Effector memory CD4-positive, alpha-beta T cell (primary cell): ENCODE measurements at places on chromosomes 2 and 18.

DNA sequence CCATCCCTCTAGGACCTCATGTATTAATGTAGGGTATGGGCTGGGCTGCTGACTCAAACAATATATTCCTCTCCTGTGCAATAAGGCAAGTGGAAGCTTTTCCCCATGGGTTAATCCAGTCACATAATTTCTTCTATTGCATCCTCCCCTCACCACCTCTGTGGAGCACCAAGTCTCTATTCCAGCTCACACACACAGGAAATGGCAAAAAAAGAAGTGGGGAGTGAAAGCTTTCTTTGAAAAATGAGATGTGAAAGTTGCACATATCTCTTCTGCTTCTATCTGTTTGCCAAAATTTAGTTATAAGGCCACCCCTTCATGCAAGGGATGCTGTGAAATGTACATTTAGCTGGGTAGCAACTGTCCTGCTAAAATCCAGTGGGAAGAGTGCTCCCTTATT is 121.3 kb downstream of the CDC42EP3 start:
- DNase-seq, result no peak

DNA sequence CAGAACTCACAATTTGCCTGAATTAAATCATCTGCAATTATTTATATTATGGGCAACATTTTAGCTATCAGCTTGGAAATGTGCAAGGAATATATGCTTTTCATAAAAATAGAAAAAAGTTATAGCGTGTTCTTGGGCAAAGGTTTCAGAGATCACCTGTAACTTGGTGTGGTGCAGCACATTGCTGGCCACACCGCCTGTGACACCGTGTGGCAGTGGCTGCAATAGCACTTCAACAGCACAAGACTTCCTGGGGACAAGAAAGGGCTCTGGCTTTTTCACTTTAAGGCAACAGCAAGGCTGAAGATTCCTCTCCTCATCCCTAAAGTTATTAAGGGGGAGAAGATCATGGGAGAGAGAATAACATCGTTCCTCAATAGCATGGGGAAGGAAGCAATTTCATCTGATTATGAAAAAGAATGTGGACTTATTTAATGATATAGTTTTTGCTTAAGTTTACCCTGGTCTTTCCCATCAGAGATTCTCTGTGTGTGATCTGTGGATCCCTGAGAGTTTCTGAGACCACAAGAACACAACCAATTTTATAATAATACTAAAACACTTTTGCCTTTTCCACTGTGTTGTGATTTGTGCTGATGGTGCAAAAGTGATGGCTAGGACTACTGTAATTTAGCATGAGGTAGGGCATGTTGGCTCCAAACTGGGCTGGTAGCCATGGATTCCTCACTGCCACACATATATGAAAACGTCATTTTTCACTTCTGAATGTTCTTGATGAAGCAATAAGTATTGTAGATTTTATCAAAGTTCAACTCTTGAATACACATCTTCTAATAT is 15.0 kb upstream of the SERPINB3 start:
- no peak for DNase-seq

DNA sequence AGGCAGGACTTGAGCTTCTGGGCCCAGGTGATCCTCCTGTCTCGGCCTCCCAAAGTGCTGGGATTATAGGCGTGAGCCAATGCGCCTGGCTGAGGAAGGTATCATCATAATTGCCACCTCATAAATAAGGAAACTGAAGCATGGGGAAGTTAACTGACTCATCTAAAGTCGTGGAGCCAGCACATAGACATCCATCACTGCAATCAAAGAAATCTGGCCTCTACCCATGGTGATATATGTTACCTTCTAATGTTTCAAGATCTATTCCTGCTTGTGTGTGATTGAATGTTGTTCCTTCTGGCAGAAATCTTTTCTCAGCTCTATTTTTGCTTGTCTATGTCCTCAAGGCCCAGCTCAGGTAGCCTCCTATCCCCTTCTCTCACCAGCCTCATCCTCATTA is 105.1 kb upstream of the AQP4 start:
- no peak for DNase-seq

GRCh38 chr18:57755473-57756067 is 47.5 kb downstream of the ATP8B1 start:
- DNase-seq, result no peak

- DNase-seq, result no peak
These were observed 11.5 kb downstream of the ROCK1 start for GRCh38 chr18:21100146-21100545.

GRCh38 chr2:203656522-203657287 is 49.7 kb upstream of the CD28 start:
- no peak for DNase-seq

GRCh38 chr18:69123421-69123820 is 277.3 kb upstream of the DOK6 start:
- no peak for DNase-seq

DNA sequence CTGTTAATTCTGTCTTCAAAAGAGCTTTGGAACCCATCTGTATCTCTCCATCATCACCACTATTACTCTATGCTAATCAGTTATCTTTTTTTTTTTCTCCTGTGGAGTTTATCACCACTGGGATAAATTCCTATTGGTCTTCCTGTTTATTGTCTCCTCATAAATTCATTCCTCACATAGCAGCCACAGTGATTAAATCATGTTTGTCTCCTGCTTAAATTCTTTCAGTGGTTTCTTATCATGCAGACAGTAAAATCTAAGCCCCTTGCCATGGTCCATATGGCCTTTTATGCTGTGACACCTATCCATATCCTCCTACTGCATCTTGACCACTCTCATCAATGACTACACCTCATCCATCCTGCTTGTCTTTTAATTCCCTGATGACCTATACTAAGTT is 239.8 kb upstream of the ZEB2 start:
- DNase-seq, result no peak

- DNase-seq, result no peak
These were observed 84.5 kb downstream of the PDK1 start for GRCh38 chr2:172640389-172640788.

DNA sequence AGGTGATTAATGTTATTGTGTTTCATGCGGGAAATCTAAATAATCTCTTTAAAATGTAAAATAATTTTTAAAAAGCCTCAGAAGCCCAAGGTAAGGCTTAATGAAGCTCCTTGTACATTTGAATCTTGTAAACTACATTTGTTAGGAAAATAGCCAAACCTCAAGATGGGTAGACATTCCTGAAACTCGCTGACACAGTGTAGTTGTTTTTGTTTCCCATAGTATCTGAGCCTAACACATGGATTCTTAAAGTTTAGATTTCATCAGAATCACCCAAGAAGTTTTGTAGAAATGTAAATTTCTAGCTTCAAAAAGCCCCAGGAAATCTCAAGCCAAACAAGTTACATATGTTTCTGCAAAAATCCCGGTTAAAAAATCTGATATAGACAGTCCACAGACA is 1221.1 kb upstream of the ACVR2A start:
- DNase-seq, result no peak

GRCh38 chr18:77079954-77080682 is 52.5 kb downstream of the MBP start:
- no peak for DNase-seq

- no peak for DNase-seq
These were observed 634.9 kb upstream of the PIK3C3 start for GRCh38 chr18:41320100-41320499.

DNA sequence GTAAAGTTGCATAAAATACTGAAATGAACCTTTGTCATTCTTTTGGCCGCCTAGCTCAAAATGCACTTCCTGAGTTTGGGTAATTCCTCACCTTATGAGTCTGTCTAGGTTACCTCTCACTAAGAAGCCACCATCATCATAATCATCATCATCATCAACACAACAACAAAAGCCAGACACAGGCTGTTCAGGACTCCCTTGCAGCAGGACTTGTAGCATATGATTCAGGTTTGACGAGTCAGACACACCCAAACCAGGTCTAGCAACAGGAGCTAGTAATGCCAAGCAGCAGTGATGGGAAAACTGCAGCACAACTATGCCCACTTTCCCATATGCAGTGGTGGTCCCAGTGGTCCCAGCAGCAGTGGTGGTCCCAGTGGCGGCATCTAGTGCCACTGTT is 2.8 kb upstream of the SGO2 start:
- DNase-seq, result no peak

DNA sequence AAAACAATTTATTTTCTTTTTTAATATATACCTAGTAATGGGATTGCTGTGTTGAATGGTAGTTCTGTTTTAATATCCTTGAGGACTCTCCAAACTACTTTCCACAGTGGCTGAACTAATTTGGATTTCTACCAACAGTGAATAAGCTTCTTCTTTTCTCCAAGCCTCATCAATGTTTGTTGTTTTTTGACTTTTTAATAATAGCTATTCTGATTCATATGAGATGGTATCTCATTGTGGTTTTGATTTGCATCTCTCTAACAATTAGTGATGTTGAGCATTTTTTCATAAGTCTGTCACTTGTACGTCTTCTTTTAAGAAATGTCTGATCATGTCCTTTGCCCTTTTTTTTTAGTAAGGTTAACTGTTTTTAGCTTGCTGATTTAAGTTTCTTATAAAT is 863.3 kb downstream of the CNTNAP5 start:
- no peak for DNase-seq

GRCh38 chr2:131127076-131127475 is 21.9 kb downstream of the PLEKHB2 start:
- DNase-seq, result no peak

GRCh38 chr2:45882707-45883602 is 231.5 kb downstream of the PRKCE start:
- DNase-seq, result no peak

DNA sequence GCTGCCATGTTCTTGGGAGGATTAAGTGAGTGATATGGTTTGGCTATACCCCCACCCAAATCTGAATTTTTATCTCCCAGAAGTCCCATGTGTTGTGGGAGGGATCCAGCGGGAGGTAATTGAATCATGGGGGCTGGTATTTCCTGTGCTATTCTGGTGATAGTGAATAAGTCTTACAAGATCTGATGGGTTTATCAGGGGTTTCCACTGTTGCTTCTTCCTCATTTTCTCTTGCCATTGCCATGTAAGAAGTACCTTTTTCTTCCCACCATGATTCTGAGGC is 291.4 kb downstream of the KCNS3 start:
- DNase-seq, result no peak

- no peak for DNase-seq
These were observed 598.4 kb downstream of the MBD2 start for GRCh38 chr18:53625997-53626599.

GRCh38 chr2:16253291-16253690 is 312.9 kb downstream of the MYCN start:
- DNase-seq, result no peak

GRCh38 chr2:153394247-153394646 is 84.3 kb downstream of the RPRM start:
- DNase-seq, result no peak

DNA sequence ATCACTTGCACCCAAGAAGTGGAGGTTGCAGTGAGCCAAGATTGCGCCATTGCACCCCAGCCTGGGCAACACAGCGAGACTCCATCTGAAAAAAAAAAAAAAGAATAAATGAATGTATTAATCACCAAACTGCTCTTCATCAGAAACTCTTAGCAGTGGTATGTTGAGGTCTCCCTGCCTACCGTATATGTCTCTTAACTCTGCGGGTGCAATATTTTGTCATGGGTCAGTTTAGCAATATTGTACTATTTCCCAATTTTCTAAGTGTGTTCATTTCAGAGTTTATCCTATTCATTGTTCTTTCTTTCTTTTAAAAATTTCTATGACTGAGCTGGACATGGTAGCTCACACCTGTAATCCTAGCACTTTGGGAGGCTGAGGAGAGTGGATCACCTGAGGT is 37.9 kb upstream of the MAP4K3 start:
- no peak for DNase-seq
